ENCODE measurements at places on chromosomes 6 and 20. TPM values are rescaled to one million over a fixed set of nuclear protein-coding genes. Genes with fewer than 3 reads are reported as not detected.
A peak's percentile ranks its signal among the peaks of the same experiment; 100 is the strongest.

DNA sequence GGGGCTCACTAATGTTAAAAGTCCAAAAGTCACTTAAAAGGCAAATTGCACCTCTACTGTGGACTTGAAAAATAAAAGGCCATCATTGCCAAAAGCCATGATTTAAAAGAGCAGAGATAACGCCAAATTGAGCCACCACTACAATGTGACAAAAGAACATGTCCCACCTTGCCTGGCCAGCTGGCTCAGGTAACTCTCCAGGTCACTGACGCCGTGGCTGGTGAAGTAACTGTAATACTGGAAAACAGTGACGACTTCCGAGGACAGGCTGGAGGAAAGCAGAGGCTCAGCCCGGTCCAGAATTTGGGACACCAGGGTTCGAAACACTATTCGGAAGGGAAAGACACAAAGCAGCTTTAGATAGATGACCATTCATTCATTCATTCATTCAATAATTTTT is 29.3 kb upstream of the ARMH2 start:
- DNase-seq = no peak
- H3K4me3 ChIP-seq = no peak overlapping the region
- peaks cover 5% of the 10 kb centered on the region for H3K4me1 ChIP-seq
- peaks cover 80% of the 10 kb centered on the region for H3K36me3 ChIP-seq
- H3K27ac ChIP-seq = peak overlapping the region; percentile 57

BTN1A1 gene
- not detected for total RNA-seq

DNA sequence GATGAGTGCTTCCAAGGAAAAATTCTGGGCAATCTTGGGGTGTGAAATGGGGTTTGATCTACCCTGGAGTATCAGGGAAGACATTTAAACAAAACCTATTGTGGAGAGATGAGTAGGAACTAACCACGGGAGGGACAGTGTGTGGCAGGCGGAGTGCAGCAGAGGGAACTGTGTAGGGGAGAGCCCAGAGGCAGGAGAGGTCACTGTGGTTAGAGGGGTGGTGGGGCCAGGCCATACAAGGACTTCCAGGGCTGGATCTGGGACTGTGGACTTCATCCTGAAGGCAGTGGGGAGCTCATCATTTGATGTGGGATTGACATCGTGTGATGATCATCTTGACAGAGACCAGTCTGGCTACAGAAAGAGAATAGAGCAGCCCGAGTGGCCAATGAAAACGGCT is 89.0 kb downstream of the TOX2 start:
- no peak overlapping the region for H3K4me3 ChIP-seq
- H3K36me3 ChIP-seq = no peaks in the 10 kb centered on the region
- peaks cover 10% of the 10 kb centered on the region for H3K4me1 ChIP-seq
- no peak for DNase-seq
- H3K27ac ChIP-seq = peak overlapping the region; percentile 0

RNF182 gene
- not detected for total RNA-seq

GRCh38 chr6:160069050-160069454 is 52.6 kb upstream of the SLC22A1 start:
- no peaks in the 10 kb centered on the region for H3K27me3 ChIP-seq
- peak; percentile 80 for DNase-seq
- peak overlapping the region; percentile 26 for H3K4me3 ChIP-seq
- peaks cover 89% of the 10 kb centered on the region for H3K36me3 ChIP-seq

DNA sequence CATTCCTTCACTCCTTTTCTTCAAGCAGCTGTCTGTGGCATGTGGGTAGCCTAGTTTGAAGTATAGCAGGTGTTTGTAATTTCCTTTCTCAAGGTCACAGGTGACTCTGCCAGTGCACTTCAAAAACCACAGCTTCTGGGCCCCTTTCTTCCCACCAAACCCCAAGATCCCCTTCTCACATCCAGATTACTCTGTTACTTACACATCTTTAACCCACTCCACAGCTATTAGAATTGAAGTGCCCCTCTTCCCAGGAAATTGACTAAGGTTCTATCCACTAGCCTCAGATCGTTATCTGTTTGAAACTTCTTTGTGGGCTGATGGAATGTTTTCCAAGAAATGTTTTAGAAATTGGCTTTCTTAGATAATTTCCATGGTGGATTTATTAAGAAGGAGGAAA is 150.8 kb downstream of the AHI1 start:
- H3K4me1 ChIP-seq = peaks cover 6% of the 10 kb centered on the region
- H3K36me3 ChIP-seq = peaks cover 2% of the 10 kb centered on the region
- DNase-seq = no peak
- peak overlapping the region; percentile 34 for H3K27ac ChIP-seq
- no peak overlapping the region for H3K4me3 ChIP-seq
- no peaks in the 10 kb centered on the region for H3K27me3 ChIP-seq

DNA sequence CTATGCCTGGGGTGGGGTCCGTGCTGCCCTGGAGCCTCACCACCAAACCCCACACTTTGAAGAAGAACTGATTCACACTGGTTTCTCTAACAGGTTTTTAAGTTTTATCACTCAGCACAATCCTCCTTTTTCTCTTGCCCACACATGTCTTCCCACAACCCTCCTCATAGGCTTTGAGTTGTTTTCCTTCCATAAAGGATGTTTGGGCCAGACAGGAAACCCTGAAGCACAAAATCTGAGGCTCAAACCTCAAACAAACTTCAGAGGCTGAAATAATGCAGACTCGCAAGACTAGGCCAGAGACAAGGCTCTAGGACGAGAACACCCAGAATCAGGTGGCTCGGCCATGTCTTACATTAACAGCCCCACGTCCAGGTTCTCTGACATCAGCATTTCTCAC is 35.3 kb downstream of the EZR start:
- DNase-seq = no peak
- peaks cover 43% of the 10 kb centered on the region for H3K4me1 ChIP-seq
- H3K36me3 ChIP-seq = peaks cover 84% of the 10 kb centered on the region

LGSN gene
- not detected for total RNA-seq

GRCh38 chr20:1568163-1568490 is 10.6 kb upstream of the SIRPD start:
- H3K4me1 ChIP-seq = no peaks in the 10 kb centered on the region
- H3K4me3 ChIP-seq = no peak overlapping the region
- no peaks in the 10 kb centered on the region for H3K27me3 ChIP-seq

GRCh38 chr6:37139230-37139962 is 30.6 kb upstream of the PIM1 start:
- no peaks in the 10 kb centered on the region for H3K36me3 ChIP-seq
- H3K27ac ChIP-seq = no peak overlapping the region
- DNase-seq = no peak
- H3K4me3 ChIP-seq = no peak overlapping the region
- H3K4me1 ChIP-seq = peaks cover 33% of the 10 kb centered on the region

Data from activated CD4-positive, alpha-beta T cell treated with anti-CD3 and anti-CD28 coated beads, Interleukin-2, amount 10 ng/mL, durations not matched to agents 7 days and 5 days (primary cell).